ENCODE measurements at places on chromosomes 12 and 14. TPM values are rescaled to one million over a fixed set of nuclear protein-coding genes. Genes with fewer than 3 reads are reported as not detected.
A peak's percentile ranks its signal among the peaks of the same experiment; 100 is the strongest.

DNA sequence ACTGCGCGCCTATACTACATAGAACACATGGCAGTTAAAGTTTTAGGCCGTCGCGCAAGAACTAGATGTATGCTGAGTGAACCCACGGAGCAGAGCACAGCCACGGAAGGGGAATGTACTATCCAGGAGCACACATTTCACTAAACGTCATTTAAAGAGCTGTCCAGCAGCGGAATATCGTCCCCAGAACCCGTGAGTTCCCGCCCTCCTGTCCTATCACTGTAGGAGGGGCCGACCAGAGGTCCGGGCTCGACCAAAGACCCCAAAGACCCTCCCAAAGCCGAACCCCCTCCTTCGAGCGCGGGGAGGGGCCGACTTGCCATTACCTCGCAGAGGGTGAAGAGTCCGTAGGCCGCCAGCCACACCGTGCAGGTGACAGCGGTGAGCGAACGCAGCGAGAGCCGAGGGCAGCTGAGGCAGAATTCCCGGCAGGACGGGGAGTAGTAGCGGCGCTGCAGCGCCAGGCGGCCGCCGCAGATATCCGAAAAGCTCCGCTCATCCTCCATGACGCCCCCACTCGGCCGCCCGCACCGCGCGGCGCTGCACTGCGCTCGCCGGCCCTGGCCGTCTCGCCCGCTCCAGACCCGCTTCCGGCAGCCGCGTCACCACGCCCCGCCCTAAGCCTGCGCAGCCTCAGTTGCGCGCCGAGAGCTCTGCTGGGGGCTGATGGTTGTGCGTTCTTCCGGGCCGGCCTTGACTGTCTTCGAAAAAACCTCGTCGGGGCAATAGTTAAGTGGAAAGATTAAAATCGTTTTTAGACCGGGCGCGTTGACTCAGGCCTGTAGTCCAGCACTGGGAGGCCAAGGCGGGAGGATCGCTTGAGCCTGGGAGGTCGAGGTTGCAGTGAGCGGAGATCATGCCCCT is at the start of gene PIGH:
TSS of gene PIGH (minus strand) at position 571 of the 864 bp plus-strand sequence. CDS start at position 506, 65 bp downstream.
- H3K36me3 ChIP-seq: peaks cover 1% of the 10 kb centered on the region
- H3K27me3 ChIP-seq: no peaks in the 10 kb centered on the region
- peaks cover 25% of the 10 kb centered on the region for H3K4me1 ChIP-seq
- H3K27ac ChIP-seq: peak within 1 kb of the TSS; percentile 94
- H3K4me3 ChIP-seq: peak within 1 kb of the TSS; percentile 94

DNA sequence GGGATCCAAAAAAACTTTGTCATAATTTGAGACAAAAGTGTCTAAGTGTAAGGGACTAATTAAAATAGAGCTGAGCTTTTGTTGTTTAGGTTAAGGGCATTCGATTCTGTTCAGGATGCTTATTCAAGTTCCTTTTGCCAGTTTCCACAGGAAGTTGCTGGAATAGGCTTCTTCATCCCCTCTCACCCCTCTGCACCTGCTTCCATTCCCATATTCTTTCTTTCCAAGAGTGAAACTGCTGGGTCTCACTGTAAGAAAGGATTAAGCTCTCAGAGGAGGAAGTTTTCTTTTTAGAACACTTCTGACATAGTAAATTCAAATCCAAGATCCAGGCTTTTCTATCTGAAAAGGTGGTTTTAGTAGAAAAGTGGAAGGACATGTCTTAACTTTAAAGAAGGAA is 61.4 kb downstream of the POLR3B start:
- peaks cover 6% of the 10 kb centered on the region for H3K36me3 ChIP-seq
- no peak for DNase-seq
- no peaks in the 10 kb centered on the region for H3K27me3 ChIP-seq
- H3K4me3 ChIP-seq: no peak overlapping the region
- H3K4me1 ChIP-seq: no peaks in the 10 kb centered on the region

- no peaks in the 10 kb centered on the region for H3K27me3 ChIP-seq
- peak overlapping the region; percentile 96 for H3K4me3 ChIP-seq
- peaks cover 3% of the 10 kb centered on the region for H3K36me3 ChIP-seq
- H3K27ac ChIP-seq: peak overlapping the region; percentile 96
- peaks cover 32% of the 10 kb centered on the region for H3K4me1 ChIP-seq
- DNase-seq: peak; percentile 34
These were observed 717 bp downstream of the PPHLN1 start for GRCh38 chr12:42326541-42327226.

DNA sequence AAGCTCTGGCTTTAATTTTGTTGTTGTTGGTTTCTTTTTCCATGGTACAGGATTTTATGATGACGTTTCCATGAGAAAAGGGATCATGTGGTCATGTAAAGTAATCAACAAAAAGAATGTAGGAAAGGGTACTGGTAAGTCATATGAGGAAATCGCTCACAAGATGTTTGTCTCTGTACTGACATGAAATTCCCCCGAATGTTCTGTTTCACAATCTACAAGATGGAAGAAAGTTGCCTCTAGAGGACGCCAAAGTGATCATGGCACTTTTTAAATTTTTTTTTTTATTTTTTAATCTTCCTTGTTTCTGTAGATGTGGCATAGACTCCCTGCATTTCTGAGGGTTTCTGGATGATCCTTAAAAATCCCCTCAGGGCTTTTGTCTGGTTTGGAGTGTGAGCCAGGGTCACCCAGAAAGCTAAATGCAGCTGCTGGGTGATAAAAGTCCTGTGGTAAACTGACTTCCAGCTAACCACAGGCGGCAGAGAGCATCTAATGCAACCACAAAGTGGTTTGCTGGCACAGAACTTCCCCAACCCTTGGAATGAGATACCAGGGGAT is 393.5 kb downstream of the CCDC91 start:
- H3K36me3 ChIP-seq: no peaks in the 10 kb centered on the region
- no peaks in the 10 kb centered on the region for H3K4me1 ChIP-seq
- H3K27me3 ChIP-seq: no peaks in the 10 kb centered on the region
- DNase-seq: no peak
- no peak overlapping the region for H3K4me3 ChIP-seq

DNA sequence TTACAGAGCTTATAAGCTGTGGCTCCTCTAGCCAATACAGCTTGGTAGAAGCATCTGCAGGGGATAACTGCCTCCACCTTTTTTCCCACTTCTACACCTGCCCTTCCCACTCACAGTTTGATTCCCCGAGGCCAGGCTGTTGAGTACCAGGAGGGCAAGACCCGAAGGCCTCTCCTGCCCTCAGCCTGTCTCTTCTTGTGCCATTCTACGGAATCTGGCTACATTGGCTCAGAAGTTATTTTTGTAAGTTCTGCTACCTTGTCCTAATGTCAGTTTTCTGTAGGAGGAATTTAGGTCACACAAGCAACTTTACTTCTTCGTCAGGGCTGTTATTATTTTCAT is 11.7 kb downstream of the FBXL14 start:
- H3K36me3 ChIP-seq: peaks cover 4% of the 10 kb centered on the region
- peaks cover 9% of the 10 kb centered on the region for H3K4me1 ChIP-seq
- no peak overlapping the region for H3K27ac ChIP-seq
- DNase-seq: no peak
- H3K27me3 ChIP-seq: no peaks in the 10 kb centered on the region
- no peak overlapping the region for H3K4me3 ChIP-seq

DNA sequence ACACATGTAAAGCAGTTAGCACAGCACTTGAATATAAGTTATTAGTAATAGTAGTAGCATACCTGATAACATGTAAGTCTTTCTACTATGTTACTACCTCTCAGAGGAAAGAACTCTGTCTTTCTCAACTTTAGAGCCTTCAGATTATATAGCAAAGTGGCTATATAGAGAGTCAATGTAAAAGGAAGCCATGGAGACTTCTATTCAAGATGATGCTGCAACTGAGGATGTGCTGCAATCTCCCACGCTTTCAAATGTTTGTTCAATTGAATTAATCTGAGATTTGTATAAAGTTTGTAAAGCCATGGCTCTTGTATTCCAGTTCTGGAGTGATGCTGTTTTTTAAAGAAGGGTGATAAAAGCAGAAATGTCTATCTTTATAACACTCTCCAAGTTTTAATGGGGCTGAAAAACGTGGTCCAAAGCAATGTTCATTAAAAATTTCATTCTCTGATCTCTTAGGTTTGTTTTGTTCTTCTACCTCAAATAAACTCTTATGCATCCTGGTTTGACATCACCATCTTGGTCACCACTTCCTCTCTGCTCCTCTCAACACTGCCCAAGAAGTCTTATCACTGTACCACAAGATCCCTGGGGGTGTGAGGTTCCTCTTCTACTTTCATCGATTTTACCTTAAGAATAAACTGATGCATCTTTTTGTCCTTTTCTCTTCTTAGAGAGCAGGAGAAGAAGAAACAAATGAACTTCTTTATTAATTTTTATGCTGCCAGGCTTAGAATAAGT is 40.6 kb downstream of the C12orf42 start:
- peaks cover 33% of the 10 kb centered on the region for H3K4me1 ChIP-seq
- no peak for DNase-seq
- no peaks in the 10 kb centered on the region for H3K27me3 ChIP-seq
- peaks cover 6% of the 10 kb centered on the region for H3K36me3 ChIP-seq
- H3K4me3 ChIP-seq: peak overlapping the region; percentile 46

DNA sequence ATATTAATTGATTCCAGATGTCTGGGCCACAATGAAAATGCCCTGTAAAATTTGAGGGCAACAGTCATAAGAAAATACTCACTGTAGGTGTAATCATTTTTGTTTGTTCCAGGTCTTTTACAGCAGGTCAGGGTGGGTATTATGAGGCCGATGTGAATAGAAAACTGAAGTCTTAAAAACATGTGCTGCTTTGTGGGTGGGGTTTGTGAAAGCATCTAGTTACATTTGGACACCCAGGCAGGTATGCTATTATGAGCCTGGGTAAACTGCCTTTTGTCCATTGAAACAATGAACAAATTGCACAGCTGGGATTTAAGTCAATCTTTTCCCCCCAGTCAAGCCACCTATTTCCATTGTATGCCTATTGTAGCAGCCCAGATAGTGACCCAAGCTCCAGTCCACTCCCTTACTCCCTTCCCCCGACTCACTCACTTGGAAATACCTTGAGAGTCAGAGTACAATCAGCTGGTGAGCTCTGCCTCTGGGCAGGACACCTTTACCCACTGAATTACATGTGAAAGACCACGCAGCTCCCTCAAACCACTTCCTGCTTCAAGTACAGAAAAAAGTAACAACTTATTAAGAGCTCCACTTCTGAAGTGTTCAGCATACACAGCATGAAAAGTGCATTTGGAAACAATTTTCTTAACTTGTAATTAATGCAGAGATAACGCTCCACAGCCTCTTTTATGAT is 1.8 kb downstream of the IGF1 start:
- peak; percentile 56 for DNase-seq
- no peaks in the 10 kb centered on the region for H3K27me3 ChIP-seq
- H3K4me1 ChIP-seq: peaks cover 34% of the 10 kb centered on the region
- no peak overlapping the region for H3K4me3 ChIP-seq
- H3K36me3 ChIP-seq: peaks cover 5% of the 10 kb centered on the region

DNA sequence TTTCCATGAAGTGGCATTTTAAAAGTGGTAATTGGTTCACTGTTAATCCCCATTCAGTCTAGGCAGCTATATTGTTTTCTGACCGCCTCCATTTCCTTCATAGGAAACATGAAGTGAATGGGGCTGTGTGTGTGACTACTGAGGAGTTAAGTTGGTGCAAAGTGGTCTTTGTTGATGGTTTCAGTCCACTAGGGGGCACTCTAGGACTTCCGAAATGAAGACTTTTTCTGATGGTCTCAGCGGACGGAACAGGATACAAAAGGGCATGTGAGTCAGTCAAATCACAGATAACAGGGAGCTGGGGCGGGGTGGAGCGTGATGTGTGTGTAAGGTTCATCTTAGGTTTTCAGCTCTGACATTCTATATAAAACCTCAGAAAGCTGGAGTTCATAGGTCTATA is 240.1 kb upstream of the OR4E1 start:
- H3K4me1 ChIP-seq: peaks cover 42% of the 10 kb centered on the region
- peak; percentile 39 for DNase-seq
- H3K27ac ChIP-seq: peak overlapping the region; percentile 49
- no peaks in the 10 kb centered on the region for H3K36me3 ChIP-seq
- peaks cover under 1% of the 10 kb centered on the region for H3K27me3 ChIP-seq
- peak overlapping the region; percentile 77 for H3K4me3 ChIP-seq

Gene RILPL1
- 2.9 TPM for total RNA-seq

Gene CFAP251
- total RNA-seq: 1.4 TPM

Gene GRIN2B
- not detected for total RNA-seq

Gene KCNC2
- total RNA-seq: not detected

Gene SLC25A21
- total RNA-seq: not detected

Gene TM9SF1
- 29.6 TPM for total RNA-seq
